ENCODE measurements at places on chromosomes 7 and 10.

DNA sequence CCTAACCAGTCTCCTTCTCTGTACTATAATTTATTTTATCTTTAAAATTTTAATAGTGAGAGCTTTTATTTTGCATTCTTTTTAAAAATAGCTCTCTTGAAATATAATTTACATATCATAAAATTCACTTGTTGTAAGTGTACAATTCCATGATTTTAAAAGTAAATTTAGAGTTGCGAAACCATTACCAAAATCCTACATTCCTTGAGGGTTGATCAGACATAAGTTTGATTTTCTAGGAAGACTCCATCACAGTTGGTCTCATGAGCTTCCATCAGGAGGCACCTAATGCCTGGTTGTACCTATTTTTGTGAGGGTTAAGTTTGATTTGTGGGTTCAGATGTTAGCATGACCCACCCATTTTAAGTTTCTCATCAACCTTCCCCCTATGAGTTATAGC, 108.1 kb downstream of the BMPER start:
- no peak for DNase-seq

GRCh38 chr10:35126062-35126529, 550 bp upstream of the CREM start:
- DNase-seq = no peak

GRCh38 chr10:112375721-112376395, 1.9 kb downstream of the ACSL5 start:
- DNase-seq = no peak

GRCh38 chr10:20276127-20276979, 460.1 kb downstream of the PLXDC2 start:
- no peak for DNase-seq

DNA sequence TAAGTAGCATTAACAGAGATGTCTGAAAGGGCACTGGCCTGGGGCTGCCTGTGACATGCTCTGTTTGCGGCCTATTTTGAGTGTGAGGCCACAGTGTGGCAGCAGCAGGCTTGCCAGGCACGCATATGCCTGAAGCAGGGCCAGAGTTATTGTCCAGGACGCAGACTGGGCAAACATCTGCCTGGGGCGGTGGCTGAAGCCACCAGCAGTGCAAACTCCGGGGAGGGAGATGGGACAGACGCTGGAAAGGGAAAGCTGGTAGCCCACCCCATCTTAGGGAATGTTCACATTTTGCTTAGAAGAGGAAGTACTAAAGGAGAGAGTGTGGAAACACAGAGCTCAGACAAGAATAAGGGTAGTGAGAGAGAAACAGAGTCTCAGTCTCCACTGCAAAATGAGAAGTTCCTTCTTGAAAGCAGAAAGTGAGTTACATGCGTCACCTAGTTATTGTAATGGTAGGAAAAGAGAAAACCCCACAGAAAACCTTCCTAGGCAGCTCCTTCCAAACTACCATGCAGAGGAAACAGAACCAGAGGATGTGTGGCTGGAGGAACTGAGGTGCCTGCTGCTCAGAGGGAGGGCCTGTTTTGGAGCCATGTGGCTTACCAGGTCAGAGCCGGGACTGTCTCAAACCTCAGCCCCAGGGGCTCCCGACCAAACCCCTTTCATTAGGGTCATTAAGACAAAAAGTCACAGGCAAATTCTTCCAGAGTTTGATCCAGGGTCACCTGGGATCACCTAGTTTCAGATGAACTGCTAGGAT, 14.5 kb downstream of the AKR1B1 start:
- no peak for DNase-seq

- DNase-seq = no peak
Measured at GRCh38 chr7:11175887-11176286, 202.2 kb downstream of the PHF14 start.

GRCh38 chr7:35649711-35650110, 45.2 kb downstream of the HERPUD2 start:
- DNase-seq = no peak

GRCh38 chr10:24762161-24762924, 38.7 kb upstream of the ARHGAP21 start:
- no peak for DNase-seq

GRCh38 chr7:150830937-150831336, 21.4 kb upstream of the AOC1 start:
- DNase-seq = no peak

DNA sequence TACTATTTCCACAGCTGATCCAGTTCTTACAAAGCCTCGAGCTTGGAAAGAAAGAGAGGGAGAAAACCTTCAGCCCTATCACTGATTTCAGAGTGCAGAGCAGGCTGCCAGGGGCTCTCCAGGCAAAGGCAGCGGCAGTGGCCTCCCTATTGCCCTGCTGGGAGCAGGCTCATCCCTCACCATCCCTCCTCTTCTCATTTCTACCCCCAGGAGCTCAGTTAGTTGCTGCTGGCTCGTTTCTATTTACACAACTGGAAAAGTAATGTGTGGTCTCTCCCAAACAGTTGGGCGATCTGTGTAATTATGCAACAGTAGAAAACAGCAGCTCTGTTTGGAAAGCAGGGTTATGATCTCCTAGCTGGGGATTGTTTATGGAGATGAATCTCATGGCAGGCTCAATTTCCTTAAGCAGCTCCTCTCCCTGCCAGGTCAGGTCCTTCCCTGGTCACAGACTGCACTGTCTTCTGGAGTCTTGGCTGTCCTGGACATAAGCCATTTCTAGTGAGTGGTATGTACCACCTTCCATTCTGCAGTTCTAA, 28.7 kb upstream of the TNS3 start:
- DNase-seq = no peak

DNA sequence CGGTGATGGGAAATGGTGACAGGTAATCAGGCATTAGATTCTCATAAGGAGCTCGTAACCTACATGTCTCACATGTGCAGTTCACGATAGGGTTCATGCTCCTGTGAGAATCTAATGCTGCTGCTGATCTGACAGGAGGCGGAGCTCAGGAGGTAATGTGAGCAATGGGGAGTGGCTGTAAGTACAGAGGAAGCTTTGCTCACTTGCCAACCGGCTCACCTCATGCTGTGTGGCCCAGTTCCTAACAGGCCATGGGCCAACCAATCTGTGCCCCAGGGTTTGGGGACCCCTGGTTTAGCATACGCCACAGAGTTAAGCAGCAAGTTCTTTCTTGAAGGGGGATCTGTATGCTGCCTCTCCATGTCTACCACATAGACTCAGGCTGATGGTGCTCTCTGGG, 133.1 kb downstream of the IQUB start:
- DNase-seq = no peak

DNA sequence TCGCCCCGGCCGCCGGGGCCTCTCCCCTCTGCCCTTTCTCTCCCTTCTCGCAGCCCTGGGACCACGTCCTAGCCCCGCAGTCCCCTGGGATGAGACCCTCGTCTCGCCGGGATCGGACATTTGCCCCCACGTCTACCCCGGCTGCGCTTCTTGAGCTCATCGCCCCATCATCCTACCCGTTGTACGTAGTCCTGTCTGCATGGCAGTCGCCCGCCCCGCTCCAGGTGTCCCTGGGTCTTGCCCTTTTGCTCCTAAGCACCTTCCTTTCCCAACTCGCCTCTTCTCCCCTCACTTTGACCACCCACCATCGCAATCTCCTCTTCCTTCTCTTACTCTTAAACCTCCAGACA, 582 bp downstream of the TPST1 start:
- DNase-seq = no peak

DNA sequence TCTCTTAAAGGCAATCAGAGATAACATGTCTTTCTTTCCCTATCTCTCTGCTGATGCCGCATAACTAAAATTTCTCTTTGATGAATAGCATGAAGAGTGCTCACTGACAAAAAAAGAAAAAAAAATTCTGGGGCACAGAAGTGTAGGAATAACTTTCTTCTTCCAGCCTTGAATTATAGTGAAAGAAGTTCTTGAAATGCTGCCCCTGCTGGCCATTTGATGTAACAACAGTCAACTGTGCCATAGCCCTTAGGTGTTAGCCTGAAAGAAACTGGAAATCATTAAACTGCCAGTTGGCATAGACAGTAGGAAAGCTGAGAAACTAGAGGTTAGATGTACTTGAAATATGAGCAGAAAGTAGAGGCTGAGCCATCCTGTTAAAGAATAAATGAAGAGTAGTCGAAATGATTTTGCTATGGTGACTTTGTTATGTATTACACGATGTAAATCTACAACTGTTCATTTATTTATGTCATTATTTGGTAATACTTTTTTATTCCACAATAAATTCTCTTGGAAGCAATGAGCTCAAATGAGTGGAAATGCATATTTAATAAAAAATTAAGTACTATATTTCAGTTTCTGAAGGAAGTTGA, 48.3 kb upstream of the FAM171A1 start:
- no peak for DNase-seq

DNA sequence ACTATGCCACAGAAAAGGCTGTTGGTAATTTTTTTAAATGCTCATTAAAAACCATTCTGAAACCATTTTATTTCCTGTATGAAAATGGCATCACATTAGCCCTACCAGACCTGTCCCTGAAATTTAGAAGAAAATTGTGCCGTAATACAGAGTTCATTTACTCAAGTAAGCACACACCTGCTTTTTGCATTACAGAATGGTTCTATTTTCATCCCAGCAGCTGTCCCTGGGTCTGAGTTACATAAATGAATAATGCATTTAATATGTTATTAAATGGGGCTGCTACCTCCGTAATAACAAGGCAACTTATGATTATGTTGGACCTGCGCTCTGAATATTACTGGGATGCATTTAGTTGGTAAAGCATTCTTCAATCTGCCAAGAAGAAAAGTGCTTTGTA, 508.9 kb downstream of the SORCS1 start:
- DNase-seq = no peak

DNA sequence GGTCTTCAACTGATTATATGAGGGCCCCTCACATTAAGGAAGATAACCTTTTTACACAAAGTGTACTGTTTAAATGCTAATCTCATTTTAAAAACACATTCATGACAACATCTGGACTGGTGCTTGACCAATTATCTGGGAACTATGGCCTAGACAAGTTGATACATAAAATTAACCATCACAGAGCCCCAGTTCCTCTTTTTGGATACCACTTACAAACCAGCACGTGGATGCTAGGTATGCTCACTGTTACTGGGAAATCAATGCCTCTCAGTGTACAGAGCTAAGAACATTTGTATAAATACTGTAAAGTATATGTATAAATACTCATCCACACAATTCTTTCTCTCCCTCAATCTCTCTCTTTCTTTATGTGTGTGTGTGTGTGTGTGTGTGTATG, 1217.8 kb upstream of the LRRTM3 start:
- no peak for DNase-seq

DNA sequence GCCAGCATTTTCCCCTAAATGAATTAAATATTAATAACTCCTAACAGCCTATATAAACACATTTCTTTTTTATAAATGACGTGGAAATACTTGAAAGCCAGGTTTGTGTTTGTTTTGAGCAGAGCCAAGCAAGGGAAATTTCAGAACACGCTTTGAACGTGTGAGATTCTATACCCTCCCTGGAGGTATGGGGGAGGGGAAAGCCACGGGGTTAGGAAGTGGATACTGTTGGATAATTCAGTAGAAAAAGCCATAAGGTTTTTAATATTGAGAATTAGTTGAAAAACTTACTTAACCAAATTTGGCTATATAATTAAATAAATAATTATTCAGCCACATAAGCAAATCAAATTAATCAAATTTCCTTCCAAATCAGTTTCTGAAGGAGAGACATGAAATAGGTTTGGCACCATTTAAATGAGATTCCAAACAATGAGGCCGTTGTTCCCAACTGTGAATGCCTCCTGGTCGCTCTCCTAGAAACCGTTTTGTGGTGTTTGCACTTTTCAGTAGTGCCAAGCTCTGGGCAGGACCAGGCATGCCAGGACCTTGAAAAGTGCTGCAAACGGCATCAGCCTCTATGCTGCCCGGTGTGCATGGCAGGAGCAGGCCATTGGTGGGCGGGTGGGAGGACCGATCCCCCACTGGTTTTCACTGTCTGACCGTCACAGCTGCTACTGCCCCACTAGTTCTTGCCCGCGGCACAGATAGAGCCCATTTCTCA, 88.1 kb downstream of the SEPTIN14 start:
- DNase-seq = no peak

DNA sequence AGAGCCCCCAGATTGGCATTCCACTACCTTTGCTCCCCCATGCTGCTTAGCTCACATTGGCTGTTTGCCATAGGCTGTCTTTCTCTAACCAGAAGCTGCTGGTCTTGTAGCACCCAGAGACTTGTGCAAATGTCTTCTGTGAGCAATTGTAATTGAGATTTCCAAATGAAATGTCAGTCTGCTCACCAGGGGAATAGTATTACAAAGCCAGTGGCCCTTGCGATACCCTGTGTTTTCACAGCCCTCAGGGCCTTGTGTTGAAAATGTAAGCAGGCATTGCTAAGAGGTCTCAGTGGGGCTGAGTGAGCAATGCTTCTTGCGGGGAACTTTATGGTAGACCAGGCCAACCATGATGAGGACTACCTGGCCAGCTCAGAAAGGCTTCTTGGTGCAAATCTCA, 746.5 kb downstream of the LRMDA start:
- no peak for DNase-seq

DNA sequence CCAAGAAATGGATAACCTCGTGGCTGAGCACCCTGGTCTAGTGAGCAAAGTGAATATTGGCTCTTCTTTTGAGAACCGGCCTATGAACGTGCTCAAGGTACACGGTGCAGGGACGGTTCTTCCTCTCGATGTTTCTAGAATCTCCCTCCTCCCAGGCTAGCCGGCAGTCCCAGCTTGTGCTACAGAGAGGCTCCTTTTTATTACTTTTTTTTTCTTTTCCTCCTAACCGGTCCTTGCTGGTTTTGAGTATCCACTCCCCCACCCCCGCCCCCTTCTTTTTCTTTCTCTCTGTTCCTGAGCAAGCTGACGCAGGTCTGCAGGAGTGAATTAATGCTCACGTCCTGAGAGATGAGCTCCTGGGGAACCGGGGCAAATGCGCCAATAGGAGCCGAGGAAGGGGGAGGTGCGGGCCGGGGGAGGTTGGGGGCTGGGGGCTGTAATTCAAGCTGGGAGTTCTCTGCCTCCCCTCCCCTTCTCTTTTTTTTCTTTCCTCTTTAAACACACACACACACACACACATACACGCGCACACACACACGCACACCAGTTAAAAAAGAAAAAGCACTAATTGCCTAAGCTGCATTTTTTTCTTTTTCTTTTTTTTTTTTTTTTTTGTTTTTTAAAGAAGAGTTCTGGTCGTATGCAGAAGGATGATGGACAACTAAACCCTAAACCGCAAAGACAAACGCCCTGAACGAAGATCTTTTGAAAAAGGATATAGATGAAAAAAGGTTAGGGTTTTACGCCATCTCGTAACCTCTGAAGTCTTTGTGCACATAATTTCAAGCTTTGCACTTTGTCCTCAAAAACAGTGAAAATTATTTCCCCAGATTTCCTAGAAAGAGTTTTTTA, 6.6 kb downstream of the CPA2 start:
- DNase-seq = no peak

GRCh38 chr10:60654813-60655464, 123.3 kb upstream of the CDK1 start:
- DNase-seq = no peak

- DNase-seq = no peak
Measured at GRCh38 chr7:69825113-69825972, 227.1 kb downstream of the AUTS2 start.

DNA sequence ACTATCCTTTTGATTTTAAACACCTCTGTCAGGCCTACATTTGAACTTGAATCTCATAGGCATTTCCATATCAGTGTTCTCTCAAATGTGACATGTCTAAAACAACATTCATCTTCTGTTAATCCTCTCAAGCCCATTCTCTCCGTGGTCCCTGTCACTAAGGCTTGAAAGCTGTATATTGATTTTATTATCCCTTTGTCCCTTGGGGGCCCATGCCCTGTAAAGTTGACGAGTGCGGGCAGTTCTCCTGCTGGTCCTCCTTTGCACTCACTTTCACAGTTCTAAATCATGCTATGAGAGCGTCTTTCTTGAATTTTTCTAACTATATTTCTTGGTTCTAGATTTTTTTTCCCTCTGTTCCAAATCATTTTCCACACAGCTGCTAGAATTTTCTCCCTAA, 27.3 kb downstream of the GALNT11 start:
- no peak for DNase-seq

Data from D721Med (cell line).